ENCODE measurements at places on chromosomes 6 and 20.

GRCh38 chr6:112481211-112481610, 134.1 kb downstream of the RFPL4B start:
- no peak for DNase-seq

GRCh38 chr6:132504757-132505156, 8.2 kb downstream of the STX7 start:
- DNase-seq, result no peak

DNA sequence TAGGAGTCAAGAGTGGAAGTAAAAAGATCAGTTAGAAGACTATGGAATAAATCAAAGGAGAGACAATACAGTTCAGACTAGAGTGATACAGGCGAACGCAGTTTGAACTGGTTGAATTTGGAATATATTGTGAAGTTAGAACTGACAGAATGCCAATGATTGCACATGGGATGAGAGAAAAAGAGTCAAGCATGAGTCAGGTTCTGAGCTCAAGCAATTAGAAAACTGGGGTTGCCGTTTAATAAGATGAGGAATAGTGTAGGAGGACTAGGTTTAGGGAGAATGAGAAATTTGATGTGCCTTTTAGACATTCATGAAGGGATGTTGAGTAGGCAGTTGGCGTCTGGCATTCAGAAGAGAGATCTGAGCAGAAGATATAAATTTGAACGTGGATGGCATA, 8.0 kb downstream of the RNF217 start:
- DNase-seq, result no peak

DNA sequence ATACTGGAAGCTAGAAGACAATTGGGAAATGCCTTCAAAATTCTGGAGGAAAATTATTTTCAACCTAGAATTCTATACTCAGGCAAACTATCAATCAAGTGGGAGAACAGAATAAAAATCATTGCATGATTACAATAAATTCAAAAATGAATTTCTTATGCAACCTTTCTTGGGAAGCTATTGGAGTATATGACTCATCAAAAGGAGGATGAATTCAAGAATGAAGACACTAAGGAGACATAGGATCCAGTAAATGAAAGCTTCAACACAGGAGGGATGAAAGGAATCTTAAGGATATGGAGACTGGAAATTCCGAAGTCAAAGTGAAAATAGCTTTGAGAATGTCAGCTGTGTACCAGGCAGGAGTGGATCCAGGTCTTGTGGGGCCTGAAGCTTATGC, 12.6 kb upstream of the UBR2 start:
- DNase-seq, result no peak

- no peak for DNase-seq
Observed at GRCh38 chr6:16804546-16805242, 43.4 kb upstream of the ATXN1 start.

All from sciatic nerve (tissue), 2 donors.